ENCODE measurements at places on chromosomes 12 and 14. TPM values are rescaled to one million over a fixed set of nuclear protein-coding genes. Genes with fewer than 3 reads are reported as not detected.

Gene POLR3B
- total RNA-seq = 3.7 TPM

DNA sequence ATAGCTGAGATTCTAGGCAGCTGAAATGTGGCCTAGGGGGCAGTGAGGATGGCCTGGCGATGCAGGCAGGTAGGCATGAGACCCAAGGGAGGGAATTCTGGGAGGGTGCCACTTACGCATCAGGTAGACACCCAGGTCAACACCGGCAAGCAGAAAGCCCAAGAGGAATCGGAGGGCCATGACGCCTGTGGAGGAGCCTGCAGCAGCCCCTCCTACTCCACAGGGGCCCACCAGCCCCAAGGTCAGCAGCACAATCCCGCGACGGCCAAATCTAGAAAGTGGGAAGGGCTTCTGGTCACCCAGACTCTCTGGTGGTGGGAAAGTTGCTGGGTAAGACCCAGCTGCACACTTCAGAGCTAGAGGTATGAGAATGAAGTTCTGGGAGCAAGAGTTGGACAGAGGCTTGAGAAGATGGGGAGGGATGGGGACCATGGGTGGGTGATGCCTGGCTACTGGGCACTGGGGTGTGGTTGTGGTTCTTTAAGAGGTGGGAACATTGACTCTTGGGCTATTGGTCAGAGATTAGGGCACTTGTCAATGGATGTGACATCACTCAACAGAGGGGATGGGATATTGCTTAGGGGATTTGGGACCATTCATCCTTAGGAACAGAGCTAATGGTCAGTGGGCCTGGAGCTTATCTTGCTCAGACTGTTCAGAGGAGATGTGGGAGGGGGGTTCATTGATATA lies 3.4 kb downstream of the SLC22A17 start:
- no peak for DNase-seq

Gene GPR162
- total RNA-seq = 2.1 TPM

GRCh38 chr14:51573607-51574006 lies 78.1 kb upstream of the FRMD6 start:
- no peak for DNase-seq

Gene DAO
- not detected for total RNA-seq

Gene HOTAIR
- 5.0 TPM for total RNA-seq

- DNase-seq = peak; percentile 22
Measured at GRCh38 chr12:32486158-32486557, 86.8 kb downstream of the FGD4 start.
